ENCODE measurements at places on chromosomes 6 and 20.

- no peak for DNase-seq
Measured at GRCh38 chr6:116152620-116153019, 26.7 kb upstream of the COL10A1 start.

DNA sequence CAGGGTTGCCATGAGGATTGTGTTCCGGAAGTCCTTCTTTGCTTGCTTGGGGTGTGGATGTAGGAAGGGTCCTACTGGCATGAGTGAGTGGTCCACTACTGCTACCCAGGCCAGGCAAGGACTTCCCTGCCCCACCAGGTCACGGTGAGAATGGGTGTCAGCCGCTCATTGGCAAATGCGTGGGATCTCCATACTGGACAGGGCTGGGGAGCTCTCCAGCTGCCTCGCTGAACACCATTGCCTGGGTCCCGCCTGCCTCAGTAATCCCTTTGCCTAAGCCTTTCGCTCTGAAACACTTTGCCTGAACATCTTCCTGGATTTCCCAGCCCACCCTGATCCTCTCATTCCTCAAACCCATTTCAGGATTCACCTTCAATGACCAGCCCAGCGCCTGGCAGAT lies 59.5 kb downstream of the CTCFL start:
- DNase-seq, result no peak

DNA sequence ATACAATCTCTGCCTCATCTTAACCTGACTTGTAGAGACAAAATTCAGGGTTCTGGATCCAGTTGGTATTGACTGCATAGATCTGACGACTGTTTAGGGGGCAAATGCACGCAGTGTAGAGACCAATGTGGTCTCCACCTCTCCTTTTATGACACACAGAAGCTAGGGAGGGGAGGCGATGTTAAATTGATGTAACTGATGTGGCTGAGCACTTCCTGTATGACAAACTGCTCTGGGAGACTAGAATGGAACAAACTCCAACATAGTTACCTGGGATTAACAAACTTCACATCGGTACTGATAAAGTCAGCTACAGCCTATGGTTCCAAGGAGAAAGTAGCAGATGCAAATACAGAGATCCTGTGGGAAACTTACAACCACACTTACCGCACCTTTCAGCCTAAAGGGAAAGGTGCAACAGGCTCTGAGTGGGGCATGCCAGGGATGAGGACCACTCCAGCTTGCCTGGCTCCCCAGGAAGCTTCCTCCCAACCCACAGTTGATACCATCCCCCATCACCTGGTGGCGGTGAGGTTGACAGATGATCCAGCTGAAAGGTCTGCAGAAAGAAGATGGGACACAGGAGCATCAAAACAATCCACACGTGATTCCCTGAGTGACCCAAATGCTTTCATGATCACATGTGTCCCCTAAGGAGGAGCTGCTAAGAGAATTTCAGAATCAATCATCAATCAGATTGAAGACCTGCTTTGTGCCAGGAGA lies 60.6 kb upstream of the MRPS10 start:
- no peak for DNase-seq

- peak; percentile 51 for DNase-seq
Measured at GRCh38 chr6:107560657-107561056, 70.7 kb downstream of the SOBP start.

- no peak for DNase-seq
Measured at GRCh38 chr6:5950361-5950785, 56.4 kb downstream of the NRN1 start.

GRCh38 chr20:57185188-57185743 lies 81.2 kb downstream of the BMP7 start:
- no peak for DNase-seq

DNA sequence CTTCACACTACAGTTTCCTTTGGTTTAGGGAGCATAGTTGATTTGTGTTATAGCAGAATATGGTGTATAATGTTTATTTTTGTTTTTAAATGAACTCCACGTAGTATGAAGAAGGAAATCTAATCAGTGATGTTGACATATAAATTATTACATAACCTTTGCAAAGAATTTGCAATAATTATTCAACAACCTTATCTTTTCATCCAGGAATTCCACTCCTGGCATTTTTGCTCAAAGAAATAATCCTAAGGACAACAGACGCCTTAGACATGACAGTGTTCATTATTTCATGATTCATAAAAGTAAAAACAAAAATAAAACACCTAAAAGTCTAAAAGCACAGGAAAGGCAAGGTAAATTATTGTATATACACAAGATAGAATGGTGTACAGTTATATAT lies 229.2 kb downstream of the EPM2A start:
- no peak for DNase-seq

DNA sequence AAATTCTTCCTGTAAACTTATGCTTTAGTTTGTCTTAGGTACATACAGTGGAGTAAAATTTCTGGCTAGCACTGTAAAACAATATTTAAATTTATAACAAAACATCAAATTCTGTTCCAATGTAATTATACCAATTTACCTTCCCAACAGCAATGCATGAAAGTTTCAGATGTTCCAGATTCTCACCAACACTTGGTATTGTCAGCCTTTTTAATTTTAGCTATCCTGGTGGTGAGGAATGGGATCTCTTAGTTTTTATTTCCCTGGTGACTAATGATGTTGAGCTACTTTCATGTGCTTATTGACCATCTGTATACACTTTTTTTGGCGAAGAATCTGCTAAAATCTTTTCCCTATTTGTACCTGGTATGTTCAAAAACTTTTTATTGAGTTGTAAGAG lies 76.1 kb upstream of the PHACTR1 start:
- DNase-seq, result no peak

DNA sequence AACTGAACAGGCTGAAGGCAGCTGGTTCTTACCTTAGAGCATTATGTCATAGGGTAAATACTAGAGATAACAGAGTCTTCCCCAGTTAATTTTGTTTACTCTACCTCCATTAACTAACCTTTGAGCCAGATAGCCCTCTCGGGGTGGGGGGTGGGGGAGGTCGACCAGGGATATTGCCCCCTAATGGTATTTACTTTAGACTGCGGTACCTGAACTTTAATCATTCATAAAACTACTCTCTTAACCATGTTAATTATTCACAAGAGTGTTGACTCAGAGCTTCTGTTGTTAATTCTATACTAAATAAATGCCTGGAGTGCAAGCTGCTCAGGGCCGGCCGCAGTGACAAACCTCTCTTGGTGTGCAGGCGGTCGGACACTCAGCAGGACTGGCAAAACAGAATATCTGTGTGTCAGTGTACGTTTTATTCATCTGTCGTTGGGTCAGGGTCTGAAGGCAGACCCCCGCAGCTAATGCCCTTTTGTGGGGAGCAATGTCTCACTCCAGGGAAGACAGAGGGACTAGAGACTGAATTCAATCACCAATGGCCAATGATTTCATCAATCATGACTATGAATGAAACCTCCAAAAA lies 152.4 kb upstream of the COL21A1 start:
- DNase-seq, result no peak

- DNase-seq, result no peak
Measured at GRCh38 chr6:72421387-72421786, 200.5 kb upstream of the KCNQ5 start.

GRCh38 chr6:158230967-158231550 lies 62.9 kb downstream of the GTF2H5 start:
- DNase-seq, result no peak

- no peak for DNase-seq
Measured at GRCh38 chr20:7399575-7399974, 540.7 kb downstream of the HAO1 start.

- no peak for DNase-seq
Measured at GRCh38 chr6:39058471-39059147, 10.0 kb downstream of the GLP1R start.

DNA sequence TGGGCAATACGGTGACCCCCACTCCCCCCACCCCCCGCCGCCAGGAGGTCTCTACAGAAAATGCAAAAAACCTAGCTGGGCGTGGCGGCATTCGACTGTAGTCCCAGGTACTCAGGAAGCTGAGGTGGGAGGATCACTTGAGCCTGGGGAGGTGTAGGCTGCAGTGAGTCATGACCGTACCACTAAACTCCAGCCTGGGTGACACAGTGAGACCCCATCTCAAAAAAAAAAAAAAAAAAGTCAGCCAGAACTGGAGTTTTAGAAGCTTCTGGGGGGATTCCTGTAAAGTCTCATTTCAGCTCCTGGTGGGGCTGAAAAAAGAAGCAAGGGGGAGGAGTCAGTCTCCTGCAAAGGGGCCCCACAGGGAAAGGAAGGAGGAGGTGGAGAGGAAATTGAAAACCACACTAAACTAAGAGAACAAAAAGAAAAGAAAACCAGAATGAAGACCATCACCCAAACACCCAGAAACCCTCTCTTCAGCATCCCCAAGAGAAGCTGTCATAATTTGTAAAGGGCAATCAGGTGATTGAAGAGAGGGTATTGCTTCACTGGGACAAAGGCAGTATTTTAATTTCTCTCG lies 50.4 kb downstream of the NOL4L start:
- no peak for DNase-seq

DNA sequence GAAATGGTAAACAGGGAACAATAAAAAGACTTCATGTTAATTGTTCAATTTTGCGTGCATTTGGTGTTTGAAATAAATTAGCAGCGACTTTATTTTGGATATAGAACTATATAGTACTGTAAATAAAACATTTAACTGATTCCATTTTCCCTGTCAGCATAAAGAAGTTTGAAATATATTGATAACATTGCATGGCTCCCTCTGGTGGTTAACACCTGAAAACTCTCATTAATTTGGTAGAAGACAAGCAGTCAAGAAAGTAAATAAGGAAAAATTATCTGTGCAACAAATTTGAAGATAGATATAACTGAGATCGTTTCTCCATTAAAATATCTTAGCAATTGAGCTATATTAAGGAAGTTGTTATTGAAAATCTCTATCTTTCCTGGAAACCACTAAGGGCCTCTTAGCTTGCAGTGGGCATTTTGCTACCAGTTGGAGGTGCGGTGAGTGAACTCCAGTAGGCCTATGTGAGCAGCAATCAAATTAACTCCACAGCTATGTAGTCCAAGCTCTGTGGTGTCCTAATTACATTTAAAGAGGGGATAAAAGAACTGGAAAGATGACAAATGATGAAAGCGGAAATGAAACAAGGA lies 435.7 kb upstream of the FKBP1C start:
- DNase-seq, result no peak

- no peak for DNase-seq
Measured at GRCh38 chr6:3468585-3468984, 11.7 kb upstream of the SLC22A23 start.

DNA sequence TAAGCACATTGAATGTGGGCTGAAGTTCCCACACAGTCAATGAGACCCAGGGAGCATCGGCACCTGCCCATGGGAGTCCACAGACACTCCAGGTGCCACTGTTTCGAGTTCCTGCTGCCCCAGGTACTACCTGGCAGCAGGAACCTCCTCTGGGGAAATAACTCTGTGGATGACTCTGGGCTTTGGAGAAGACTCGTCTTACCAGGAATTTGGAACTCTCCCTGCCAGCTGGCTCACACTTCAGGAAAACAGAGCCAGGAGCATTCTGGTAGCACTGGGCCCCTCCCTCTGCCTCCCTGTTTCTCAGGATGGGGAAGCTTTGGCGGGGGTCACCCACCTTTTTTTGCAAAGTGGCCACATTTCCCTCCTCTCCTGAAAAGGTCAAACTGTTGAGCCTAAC lies 69.5 kb upstream of the MC3R start:
- no peak for DNase-seq

- no peak for DNase-seq
Measured at GRCh38 chr20:46430921-46431712, 24.7 kb upstream of the ELMO2 start.

GRCh38 chr20:58251979-58252591 lies 23.6 kb upstream of the ANKRD60 start:
- no peak for DNase-seq

- no peak for DNase-seq
Measured at GRCh38 chr6:12037798-12038197, 25.7 kb downstream of the HIVEP1 start.

DNA sequence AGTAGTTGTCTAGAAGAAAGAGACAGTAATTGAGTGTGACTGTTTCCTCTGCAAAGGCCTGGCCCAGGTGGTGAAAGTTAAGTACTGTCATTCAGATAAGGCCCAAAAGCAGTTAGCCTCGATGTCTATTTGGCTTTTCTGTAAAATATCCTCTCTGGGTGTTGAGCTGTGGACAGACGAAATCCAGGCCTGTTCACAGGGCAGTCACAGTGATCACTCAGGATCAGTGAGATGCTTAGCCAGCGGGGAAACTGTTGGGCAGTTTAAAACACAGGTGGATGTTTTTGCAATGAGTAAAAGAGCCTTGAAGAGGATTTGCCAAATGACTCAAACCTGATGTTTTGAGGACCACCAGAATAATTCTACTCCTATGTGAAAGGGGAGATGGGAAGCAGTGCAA lies 22.0 kb upstream of the PRDM1 start:
- peak; percentile 30 for DNase-seq

DNA sequence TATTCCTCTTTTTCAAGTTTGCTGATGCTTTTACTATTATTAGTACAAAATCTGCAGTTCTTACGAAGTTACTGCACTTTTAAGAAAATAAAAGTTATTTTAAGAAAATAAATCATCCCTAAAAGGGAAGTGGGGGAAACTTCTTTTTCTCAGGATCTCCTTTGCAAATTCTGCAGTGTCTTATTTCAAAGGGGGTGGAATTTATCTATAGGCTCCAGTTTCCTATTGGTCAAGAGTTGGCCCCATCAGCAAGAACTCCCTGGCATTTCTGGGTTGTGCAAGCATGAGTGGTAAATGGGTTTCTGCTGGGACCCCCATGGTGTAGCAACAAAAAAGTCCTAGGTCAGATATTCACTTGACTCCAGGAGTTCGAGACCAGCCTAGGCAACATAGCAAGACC lies 136.3 kb upstream of the PRDM1 start:
- DNase-seq, result no peak

- no peak for DNase-seq
Measured at GRCh38 chr20:63295846-63296245, 2.9 kb downstream of the COL20A1 start.

DNA sequence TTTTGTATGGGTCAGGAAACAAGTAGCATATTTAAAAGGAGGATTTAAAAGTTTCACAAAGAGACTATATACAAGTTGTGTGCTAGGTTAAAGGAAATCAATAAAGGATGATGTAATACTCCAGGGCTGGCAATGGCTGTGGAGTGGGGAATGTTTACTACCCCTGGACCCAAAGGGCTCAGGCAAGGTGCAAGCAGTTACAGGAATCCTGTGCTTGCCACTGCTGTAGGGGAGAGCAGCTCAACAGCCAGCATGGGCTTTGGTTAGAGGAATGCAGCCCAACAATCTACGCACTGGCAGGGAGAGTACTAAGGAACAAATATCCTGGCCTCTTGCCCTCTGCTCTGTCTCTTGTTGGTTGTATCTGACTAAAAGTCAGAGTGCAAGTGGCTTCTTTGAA lies 1642.2 kb downstream of the KHDRBS2 start:
- no peak for DNase-seq

GRCh38 chr20:61762167-61762710 lies 303.4 kb downstream of the TAF4 start:
- no peak for DNase-seq

DNA sequence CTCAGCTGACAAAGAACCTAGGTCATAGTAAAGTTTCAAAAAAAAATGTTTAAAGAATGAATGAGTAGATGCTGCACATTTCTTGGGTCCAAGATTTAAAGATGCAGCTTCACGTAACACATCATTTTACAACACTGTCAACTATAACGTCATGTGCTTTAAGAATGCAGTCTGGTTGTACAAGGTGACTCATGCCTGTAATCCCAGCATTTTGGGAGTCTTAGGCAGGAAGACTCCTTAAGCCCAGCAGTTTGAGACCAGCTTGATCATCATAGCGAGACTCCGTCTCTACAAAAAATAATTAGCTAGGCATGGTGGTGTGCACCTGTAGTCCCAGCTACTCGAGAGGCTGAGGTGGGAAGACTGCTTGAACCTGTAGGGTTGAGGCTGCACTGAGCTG lies 21.9 kb downstream of the SLC17A5 start:
- DNase-seq, result no peak

GRCh38 chr6:98590997-98591396 lies 243.4 kb upstream of the POU3F2 start:
- peak; percentile 50 for DNase-seq

Measured in NCI-H2227 treated with DMSO at 0.1 percent for 48 hours (cell line).